ENCODE measurements at places on chromosomes 11 and 22.

DNA sequence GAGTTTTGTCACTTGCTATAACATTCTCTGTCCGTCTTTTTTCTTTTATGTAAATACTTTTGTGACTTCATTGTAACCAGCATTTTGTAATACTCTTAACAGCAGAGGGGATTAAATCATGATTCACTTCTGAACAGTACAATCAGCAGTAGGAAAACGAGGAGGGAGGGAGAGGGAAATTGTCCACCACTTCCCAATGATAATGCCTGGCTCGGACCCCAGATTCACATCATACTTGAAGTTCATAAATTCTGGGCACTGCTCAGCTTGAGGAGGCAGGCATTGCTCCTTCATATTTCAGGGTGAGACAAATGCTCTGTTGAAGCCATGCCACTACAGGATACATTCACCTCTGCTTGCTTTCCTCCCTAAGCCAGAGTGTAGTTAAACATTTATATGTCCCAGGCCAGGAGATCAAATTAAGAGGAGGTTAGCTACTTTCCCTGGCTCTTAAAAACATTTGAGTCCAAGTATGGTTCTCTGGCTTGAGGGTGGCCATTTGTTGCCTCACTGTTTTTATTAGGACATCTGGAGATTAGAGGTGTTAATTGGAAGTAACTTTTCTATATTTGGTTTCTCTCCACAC, 129.0 kb upstream of the LDLRAD3 start:
- DNase-seq = no peak

- no peak for DNase-seq
Measured at GRCh38 chr11:22472306-22472705, 134.1 kb downstream of the SLC17A6 start.

- DNase-seq = no peak
Measured at GRCh38 chr11:128468111-128468510, 119.2 kb downstream of the ETS1 start.

- DNase-seq = no peak
Measured at GRCh38 chr22:43331069-43331451, 12.1 kb downstream of the SCUBE1 start.

- no peak for DNase-seq
Measured at GRCh38 chr11:6667733-6668374, 12.2 kb upstream of the DCHS1 start.

- peak; percentile 85 for DNase-seq
Measured at GRCh38 chr11:86592659-86593451, 79.6 kb downstream of the ME3 start.

DNA sequence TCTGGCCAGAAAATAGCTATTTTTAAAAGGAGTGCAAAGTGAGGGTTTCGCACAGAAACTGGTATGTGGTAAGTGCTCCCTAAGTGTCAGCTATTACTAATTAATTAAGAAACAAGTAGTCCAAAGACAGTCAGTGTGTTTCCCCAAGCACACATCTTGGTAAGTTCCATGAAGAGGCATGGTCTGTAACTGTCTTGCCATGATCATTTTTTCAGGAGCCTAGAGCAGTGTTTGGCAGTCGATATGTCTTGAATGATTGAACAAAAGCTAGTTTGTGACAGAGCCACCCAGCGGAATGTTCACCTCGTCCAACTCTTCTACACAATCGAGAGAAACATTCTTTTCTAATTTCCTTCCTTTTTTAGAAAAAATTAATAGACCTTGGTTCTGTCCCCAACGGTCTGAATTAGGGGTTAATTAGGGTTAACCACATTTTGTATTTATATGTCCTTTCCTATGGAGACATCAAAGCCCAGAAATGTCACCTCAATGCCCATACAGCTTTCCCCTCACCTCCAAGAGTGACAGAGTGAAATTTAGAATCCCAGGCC, 57.6 kb upstream of the FTH1 start:
- no peak for DNase-seq

- DNase-seq = no peak
Measured at GRCh38 chr11:235609-235996, 539 bp downstream of the SIRT3 start.

Measured in aorta (tissue), 5 donors.